ENCODE measurements at places on chromosomes 3 and 15.

- H3K4me1 ChIP-seq, result peaks cover 15% of the 10 kb centered on the region
- H3K36me3 ChIP-seq, result no peaks in the 10 kb centered on the region
- no peak overlapping the region for H3K4me3 ChIP-seq
- DNase-seq, result no peak
- H3K27ac ChIP-seq, result peak overlapping the region; percentile 58
Observed at GRCh38 chr3:187212196-187212545, 14.9 kb downstream of the RTP1 start.

- no peaks in the 10 kb centered on the region for H3K27me3 ChIP-seq
- H3K4me3 ChIP-seq, result no peak overlapping the region
- H3K36me3 ChIP-seq, result no peaks in the 10 kb centered on the region
- H3K4me1 ChIP-seq, result no peaks in the 10 kb centered on the region
Observed at GRCh38 chr3:106711650-106712049, 665.6 kb upstream of the CCDC54 start.

DNA sequence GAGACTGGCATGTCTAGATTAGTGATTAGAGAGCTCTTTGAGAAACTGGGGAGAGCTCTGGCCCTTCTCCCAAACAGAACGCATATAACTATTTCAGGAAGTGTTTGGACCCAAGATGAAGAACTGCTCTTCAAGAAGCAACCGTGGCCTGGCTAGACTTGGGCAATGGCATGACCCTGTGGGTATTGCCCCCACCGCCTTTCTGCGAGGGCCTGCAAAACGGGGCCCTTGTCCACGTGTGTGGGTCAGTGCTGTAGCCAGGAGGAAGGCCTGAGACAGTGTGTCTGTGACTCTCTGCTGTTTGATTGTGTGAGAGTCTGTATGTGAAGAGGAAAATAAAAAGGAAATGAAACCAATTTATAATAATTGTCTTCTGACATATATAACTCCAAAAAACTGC is 42.5 kb downstream of the EEFSEC start:
- H3K27me3 ChIP-seq, result no peaks in the 10 kb centered on the region
- H3K4me3 ChIP-seq, result no peak overlapping the region
- no peaks in the 10 kb centered on the region for H3K36me3 ChIP-seq
- peak overlapping the region; percentile 46 for H3K27ac ChIP-seq

- H3K27me3 ChIP-seq, result no peaks in the 10 kb centered on the region
- no peaks in the 10 kb centered on the region for H3K4me1 ChIP-seq
- H3K27ac ChIP-seq, result peak overlapping the region; percentile 63
- DNase-seq, result no peak
- no peak overlapping the region for H3K4me3 ChIP-seq
Observed at GRCh38 chr15:95162531-95162930, 931.2 kb downstream of the MCTP2 start.
